ENCODE measurements at places on chromosomes 5 and 9.

- no peak for DNase-seq
Observed at GRCh38 chr9:27866741-27867140, 293.5 kb upstream of the C9orf72 start.

- DNase-seq = no peak
Observed at GRCh38 chr5:9264301-9264700, 281.6 kb downstream of the SEMA5A start.

DNA sequence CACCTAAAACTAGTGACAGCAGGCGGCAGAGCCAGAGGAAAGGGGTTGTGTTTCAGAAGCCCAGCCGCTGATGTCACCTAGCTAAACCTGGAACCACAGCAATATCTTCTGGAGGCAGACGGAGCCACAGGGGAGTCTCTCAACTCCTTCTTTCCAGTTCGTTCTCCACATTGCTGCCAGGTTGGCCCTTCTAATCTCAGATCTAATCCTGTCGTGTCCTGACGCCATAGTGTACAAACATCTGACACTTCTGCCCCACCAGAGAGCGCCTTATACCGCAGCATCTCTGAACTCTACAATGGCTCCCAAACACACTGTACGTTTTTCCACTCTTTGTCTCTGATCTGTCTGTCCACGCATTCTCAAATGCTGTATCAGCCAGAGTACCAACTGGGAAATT lies 240.0 kb downstream of the SMARCA2 start:
- DNase-seq = no peak

GRCh38 chr5:139664086-139664693 lies 16.0 kb downstream of the CXXC5 start:
- DNase-seq = no peak

DNA sequence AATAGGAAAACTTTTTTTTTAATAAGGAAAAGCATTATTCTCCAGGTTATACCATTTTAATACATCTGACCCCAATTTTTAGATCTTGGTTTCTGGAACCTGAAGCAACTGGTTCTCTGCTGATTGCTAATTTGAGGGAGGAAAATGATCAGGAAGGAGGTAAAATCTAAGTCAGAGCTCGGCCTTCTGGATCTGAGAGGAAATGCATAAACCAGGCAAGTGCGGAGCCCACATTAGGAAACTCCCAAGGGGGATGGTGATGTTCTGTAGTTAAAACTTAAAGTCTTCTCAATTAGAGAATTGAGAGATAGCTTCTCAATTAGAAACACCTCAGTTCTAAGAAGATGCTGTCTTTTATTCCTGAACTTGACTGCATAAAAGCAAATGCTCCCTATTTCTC lies 113.5 kb downstream of the TSSK1B start:
- no peak for DNase-seq

Measured in fibroblast of upper back skin (primary cell).